NCI-H2081 (cell line): ENCODE measurements at places on chromosomes 7 and 10.
A peak's percentile ranks its signal among the peaks of the same experiment; 100 is the strongest.

- no peak for DNase-seq
Measured at GRCh38 chr10:127999297-128000129, 92.6 kb downstream of the PTPRE start.

- no peak for DNase-seq
Measured at GRCh38 chr10:5533098-5533731, 8.5 kb downstream of the CALML3 start.

GRCh38 chr7:26645121-26645520, 219.3 kb downstream of the SKAP2 start:
- no peak for DNase-seq

GRCh38 chr7:115476671-115477181, 553.8 kb downstream of the TFEC start:
- peak; percentile 36 for DNase-seq

- no peak for DNase-seq
Measured at GRCh38 chr7:84941291-84941690, 245.6 kb downstream of the SEMA3D start.

GRCh38 chr10:70950801-70951200, 62.4 kb upstream of the PCBD1 start:
- no peak for DNase-seq

DNA sequence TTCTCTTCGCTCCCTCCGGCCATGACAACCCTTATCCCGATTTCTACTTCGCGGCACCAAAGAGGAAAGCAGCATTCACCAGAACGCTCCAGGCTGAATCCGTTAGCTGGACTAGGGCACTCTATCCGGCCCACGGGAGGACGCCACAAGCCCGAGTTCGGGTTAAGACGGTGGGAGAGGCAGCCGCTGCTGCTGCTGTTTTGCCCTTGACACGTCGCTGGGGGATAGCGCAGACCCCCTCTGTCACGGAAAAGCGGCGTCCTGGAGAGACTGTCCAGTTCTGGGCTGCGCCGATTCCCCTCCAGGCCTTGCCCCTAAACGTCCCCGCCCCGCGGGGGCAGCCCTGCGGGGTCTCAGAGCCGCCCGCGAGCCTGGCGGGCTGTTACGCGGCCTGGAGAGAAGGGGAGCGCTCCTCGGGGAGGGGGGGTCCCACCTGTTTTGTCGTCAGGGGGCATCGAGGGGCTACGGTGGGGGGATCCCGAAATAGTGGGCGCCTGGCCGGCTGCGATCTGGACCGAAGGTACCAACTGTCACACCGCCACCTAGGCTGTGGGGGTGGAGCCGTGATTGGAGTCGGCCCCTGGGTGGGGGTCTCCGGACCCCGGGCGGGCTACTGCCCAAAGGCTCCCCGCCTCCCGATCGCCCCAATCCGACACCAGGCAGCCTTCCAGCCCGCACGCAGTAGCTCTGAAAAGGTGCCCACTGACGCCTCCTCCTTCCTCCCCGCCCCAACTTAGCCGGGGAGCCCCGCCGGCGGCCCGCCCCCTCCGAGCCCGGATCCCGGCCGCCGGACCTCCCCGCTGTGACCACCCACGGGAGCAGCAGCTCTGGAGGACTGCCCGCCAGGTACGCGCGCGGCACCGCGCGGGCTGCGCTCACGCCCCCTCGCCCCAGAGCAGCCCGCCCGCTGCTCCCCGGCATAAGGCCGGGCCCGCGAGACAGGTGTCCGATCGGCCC, 772 bp downstream of the SGMS1 start:
- DNase-seq, result no peak

DNA sequence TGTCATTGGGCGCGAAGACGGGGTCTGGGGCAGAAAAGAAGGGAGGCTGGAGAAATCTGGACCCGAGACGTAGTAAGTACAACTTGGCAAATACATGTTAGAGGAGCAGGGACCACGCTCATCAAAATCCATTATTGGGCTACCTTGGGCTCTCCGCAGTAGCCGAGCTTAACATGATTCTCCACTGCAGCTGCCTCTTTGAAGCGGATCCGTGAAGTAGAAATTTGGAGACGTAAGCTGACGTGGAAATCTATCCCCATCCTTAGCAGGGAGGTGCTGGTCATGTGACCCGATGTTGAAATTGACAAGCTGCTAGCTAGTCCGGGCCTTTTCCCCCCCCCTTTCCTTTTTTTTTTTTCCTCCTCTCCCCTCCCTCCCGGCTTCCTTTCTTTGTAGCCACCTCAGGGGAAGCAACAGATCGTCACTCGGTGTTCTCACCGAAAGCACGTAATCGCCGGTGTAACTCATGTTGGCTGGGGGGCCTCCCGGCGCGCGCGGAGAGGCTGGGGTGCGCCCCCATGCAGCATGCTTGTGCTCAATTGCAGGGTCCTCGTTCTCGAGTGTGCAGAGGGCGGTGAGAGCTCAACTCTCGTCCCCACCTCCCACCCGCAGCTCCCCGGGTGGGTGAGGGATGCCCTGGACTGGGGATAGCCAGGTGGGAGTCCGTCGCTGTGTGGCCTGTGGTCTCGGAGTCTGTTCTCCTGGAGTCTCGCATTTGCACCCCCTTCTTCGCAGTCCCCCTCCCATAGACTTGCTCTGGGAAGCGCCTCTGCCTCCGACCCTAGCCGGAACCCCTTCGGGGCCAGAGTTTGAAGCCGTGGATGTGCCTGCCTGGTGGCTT, at the start of gene HOXA11:
Gene HOXA11, minus strand, starts transcription at position 220 of the 841 bp plus-strand sequence. Its CDS starts 88 bp downstream, at position 132.
- peak; percentile 57 for DNase-seq

DNA sequence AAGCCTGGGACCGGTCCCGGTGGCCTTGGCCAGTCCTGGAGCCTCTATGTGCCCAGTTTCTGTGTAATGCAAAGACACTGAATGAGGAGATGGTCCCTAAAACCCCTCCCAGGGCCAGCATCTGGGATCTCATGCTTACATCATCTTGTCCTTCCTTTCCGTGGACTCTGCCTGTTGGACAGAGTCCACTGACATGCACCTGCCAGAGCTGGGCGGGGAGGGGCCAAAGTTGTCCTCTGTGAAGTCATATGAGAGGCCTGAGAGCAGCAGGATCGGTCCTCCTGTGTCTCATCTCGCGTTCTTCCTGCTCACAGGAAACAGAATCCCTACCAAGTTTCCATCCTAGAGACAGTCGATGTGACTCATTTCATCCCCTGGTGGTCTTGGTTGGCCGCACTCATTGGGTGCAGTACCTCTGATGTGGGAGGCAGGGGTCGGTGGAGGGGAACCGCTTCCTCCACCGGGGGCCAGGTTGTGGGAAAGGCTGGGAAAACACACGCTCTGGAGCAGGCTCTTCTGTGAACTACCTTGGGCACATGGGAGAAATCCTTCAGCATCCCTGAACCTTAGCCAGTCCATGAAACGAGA, 389.6 kb upstream of the PODXL start:
- DNase-seq, result no peak

- no peak for DNase-seq
Measured at GRCh38 chr10:17340144-17340829, 112.2 kb downstream of the VIM start.

GRCh38 chr10:128180843-128181242, 54.6 kb upstream of the MKI67 start:
- DNase-seq, result no peak

GRCh38 chr10:52266858-52267257, 47.2 kb upstream of the DKK1 start:
- no peak for DNase-seq

- no peak for DNase-seq
Measured at GRCh38 chr7:25720427-25720826, 431.6 kb upstream of the NFE2L3 start.

GRCh38 chr7:124322561-124322960, 289.7 kb upstream of the TMEM229A start:
- DNase-seq, result no peak

GRCh38 chr10:80351220-80351619, 5.3 kb downstream of the DYDC1 start:
- DNase-seq, result no peak

DNA sequence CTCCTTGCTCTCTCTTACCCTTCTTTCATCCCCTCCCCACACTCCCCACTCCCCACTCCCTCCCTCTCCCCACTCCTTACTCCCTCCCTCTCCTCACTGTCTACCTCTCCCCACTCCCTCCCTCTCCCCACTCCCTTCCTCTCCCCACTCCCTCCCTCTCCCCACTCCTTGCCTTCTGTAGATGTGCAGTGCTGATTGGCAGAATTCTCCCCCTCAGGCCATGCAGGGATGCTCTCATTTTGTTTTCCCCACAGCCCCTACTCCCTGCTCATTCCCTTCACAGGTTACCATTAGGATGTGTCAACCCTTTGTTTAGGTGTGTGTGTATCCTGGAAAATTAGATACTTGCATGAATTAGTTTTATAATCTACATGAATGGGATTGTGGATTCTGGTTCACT, 90.3 kb downstream of the CELF2 start:
- no peak for DNase-seq

DNA sequence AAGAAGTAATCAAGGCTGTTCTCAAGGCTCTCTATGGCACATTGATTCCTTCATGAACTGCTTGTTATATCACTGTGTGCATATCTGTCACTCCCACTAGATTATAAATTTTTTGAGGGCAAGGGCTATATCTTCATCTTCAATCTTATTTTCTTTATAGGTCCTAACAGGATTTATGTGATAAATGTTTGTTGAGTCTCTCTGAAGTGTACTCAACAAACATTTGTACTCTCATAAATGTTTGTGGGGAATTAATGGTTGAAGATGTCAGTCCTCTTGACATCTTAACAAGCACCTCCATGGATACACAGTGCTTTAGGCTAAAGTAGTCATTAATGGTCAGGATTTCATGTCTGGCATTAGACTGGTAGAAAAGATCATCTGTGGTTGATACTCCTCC, 143.2 kb downstream of the RNLS start:
- DNase-seq, result no peak

DNA sequence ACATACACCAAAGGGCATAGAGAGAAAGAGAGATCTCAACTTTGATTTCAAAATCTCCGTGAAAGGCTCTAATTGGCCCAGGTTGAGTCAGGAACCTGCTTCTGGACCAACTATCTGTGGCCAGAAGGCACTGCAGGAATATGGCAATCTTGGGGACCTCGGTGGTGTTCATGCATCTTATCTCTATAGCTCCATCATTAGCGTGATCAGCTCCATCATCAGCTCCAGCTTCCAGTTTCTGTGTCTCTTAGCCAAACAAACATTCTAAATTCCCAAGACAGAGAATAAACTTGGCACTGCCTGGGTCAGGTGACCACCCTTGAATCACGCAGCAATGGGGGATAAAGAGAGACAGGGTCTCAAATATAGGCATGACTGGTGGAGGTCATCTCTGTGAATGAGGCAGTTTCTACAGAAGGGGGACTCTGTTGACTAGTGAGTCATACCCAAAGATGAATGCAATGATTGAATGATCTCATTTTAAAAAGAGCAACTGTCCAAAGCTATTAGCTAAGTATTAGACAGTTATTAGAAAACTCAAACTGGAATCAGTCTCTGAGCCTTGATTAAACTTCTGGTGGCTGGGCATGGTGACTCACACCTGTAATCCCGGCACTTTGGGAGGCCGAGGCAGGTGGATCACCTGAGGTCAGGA, 5.4 kb upstream of the NRF1 start:
- no peak for DNase-seq

DNA sequence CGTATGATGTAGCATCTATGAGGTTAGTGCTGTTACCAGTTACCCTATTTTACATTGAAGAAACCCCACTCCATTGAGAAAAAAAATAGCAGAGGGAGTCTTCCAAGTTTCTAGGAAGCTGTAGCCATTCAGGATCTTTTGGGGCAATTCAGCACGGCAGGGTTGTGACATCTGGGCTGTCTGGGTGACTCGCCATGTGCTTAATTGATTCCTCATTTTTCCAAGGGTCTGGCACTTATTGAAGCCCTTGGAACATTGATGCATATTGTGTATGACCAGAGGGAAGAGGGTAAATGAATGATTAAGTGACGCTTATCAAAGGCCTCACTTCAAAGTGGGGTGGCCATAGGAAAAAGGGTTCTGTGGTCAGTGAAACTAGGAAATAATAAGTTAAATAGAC, 248.7 kb downstream of the ARHGAP12 start:
- DNase-seq, result no peak

DNA sequence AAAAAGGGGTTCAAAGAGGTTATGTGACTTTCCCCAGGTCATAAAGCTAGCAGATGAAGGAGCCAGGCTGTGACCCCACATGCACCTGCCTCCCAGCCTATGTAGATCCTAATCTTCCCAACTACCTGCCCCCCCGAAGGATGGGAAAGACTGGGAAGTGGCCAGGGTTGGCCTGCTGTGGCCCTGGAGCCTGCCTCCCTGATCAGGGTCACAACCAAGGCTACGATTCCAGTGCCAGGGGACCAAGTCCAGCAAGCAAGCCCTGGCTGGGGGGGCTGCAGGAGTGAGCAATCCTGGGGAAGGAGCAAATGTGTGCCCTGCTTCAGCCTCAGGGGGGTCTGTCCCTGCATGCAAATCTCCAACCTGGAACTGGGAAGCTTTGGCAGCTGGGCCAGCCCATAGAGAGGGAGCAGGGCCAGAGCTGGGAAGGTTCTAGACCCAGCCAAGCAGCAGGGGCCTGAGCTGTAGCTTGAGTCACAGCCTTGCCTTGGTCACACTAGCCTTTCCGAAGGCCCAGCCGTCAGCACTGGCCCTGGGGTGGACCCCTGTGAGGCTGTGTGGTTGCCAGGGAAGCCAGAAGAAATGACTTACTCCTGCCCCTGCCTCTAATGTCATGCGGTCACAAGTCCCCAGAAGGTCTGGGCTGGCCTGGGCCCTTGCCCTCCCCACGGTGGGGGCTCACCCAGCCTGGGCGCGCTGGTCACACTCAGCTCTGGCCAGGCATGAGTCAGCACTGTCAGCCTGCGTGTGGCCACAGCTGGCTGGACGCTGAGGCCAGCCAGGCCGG, 96.4 kb upstream of the ZMIZ1 start:
- no peak for DNase-seq

DNA sequence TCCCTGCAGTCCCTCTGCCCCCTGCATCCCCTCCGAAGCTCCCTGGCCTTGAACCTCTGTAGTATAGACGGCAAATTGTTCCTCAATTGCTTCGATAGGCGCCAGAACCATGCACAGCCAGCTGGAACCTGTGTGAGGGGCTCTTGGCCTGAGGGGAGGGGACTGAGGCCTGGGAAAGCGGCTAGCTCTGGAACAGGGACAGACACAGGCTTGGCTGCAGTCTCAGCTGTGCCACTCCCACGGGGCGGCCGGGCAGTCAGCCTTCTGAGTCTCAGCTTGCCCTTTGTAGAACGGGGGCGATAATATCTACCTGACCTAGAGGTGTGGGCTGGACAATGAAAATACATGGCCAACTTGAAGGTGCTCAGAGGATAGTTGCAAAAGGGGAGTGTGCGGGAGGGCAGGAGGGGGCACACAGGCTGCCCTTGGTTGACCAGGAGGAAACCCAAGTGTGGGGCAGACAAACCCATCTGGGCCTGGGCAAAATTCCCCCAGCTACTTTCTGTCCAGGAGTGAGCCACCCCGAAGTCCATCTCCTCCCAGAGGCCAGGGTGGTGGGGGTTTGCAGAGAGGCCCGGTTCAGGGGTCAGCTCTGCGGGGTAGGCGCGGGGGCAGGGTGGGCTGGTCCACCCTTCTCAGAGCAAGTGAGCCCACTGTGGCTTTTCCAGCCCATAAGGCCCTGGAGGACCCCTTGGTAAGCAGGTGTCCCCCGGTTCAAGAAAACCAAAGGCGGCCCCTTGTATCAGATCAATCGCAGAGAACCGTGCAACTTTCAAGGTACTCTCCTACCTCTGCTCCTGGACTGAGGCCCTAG, 4.6 kb downstream of the CRYGN start:
- no peak for DNase-seq

GRCh38 chr7:122412441-122412840, 107.9 kb upstream of the FEZF1 start:
- no peak for DNase-seq

GRCh38 chr10:101965075-101965765, 90.8 kb downstream of the ARMH3 start:
- no peak for DNase-seq

- DNase-seq, result no peak
Measured at GRCh38 chr7:28957751-28958234, 337 bp downstream of the TRIL start.
